ENCODE measurements at places on chromosomes 3 and 15.

- no peak for DNase-seq
These were observed 693 bp downstream of the CD200 start for GRCh38 chr3:112333381-112334317.

GRCh38 chr3:4866866-4867265 lies 112.4 kb upstream of the BHLHE40 start:
- DNase-seq = no peak

- no peak for DNase-seq
These were observed 16.0 kb downstream of the ACTR8 start for GRCh38 chr3:53865732-53866499.

DNA sequence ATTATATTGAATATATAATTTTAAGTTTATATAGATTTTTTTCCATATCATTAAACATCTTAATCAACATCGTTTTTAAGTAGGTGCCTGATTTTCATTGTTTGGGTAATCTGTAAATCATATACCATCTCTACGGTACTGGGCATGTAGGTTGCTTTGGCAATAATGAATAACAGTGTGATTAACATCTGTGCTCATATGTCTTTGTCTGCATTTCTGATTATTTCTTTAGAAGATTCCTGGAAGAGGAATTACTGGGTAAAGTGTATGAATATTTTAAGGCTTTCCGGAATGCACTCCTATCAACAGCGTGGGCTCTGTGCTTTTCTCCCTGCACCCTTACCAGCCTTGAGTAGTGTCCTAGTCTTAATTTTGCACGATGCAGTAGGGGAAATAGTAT lies 119.8 kb upstream of the LIPC start:
- DNase-seq = no peak

- DNase-seq = no peak
These were observed 263.3 kb downstream of the MECOM start for GRCh38 chr3:169400205-169400604.

DNA sequence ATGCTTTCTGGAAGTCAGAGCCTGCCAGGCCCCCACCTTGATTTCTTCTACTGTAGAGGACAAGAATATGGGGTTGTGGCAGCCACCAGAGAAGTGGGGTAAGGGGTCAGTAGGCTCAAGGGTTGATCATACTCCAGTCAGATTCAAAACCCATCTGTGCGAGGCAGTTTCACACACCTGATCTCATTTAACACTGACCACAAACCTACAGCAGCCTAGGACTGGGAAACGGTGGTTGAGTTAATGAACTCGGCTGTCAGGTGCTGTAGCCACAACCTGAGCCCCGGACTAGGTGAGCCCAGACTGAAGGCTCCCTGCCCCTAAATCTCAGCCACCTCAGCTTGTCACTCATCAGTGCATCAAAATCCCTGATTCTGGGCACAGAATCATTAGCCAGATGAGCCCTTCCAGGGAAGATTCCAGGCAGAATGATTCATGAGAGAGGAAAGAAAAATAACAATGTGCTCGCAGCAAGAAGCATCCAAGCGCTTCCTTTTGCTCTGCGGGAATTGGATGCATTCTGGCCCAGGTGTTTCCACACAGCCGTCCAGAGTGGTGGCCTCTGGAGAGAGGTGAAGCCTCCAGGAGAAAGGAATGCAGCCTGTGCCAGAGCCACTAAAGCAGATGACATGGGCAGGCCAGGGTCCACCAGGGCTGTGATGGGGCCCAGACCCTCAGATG lies 102.1 kb downstream of the SRGAP3 start:
- DNase-seq = no peak

DNA sequence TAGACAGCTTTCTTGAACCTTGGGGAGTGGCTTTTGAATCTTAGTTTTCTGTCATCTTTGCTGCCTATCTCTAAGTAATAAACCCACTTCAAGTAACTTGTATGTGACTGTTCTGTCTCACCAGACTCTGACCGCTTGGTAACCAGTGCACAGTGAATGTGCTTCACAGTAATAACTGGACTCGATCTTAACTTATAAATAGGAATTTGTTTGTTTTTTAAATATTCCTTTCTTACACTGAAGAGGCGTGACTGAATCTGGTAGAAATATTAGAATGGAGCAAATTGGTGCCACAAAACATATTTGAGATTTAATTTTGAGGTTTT lies 318.0 kb downstream of the GBE1 start:
- DNase-seq = no peak

DNA sequence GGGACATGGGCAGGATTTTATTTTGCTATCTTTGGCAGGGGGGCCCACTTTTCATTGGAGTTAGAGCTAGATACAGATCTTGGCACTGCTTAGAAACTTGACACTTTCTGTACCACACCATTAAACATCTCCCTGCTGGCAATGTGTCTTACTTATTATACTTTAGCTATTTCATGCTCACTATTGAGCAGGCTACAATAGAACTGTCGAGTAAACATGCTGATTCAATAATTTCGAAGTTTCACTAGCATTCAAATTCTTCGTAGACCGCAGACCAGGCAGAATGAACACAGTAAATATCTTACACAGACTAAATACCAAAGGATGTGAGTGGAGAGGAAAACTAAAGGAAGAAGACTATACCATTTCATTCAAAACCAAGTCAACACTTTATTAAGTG lies 180.8 kb downstream of the UNC13C start:
- no peak for DNase-seq
